ENCODE measurements at places on chromosomes 12 and 14.
A peak's percentile ranks its signal among the peaks of the same experiment; 100 is the strongest.

DNA sequence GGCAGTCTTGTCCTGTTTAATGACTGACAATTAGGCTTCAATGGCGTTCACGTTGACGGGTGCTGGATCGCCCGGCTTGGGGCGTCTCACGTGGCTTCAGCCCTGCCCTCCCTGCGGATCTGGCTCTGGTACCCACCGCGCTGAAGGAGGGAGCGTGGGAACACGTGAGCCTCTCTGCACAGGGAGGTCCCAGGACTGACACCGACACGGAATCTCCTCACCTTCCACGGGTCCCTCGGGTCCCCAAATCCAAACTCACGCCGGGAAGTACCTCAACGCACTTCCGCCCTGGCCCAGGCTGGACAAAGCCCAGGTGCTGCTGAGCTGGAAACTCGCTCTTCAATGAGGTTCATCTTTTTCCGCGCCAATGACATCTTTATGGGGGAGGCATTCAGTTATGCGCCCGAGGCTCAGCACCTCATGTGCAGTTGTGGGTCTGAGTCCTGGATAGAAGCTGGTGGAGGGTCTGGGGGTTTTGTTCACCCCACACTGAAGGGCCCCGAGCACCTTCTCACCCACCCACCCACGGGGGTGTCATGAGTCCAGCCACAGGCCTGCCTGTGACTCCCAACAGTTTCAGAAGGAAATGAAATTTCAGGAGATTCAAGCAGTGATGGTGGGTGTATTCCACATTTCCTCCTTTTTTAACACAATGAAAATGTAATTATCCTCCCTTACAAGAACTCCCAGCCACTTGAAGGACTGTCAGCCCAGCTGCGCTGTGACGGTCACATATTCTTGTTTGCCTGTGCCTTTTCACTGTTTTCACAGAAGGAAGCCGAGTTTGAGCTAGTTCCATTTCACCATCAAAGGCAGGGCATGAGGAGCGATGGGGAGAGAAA, 251.7 kb upstream of the SFSWAP start:
- no peaks in the 10 kb centered on the region for H3K36me3 ChIP-seq
- no peak overlapping the region for H3K27ac ChIP-seq
- H3K27me3 ChIP-seq: no peaks in the 10 kb centered on the region

GRCh38 chr12:18747895-18748294, 10.0 kb downstream of the CAPZA3 start:
- peak overlapping the region; percentile 68 for H3K27ac ChIP-seq
- H3K4me3 ChIP-seq: no peak overlapping the region
- H3K27me3 ChIP-seq: no peaks in the 10 kb centered on the region
- H3K4me1 ChIP-seq: peaks cover 8% of the 10 kb centered on the region
- no peaks in the 10 kb centered on the region for H3K36me3 ChIP-seq

DNA sequence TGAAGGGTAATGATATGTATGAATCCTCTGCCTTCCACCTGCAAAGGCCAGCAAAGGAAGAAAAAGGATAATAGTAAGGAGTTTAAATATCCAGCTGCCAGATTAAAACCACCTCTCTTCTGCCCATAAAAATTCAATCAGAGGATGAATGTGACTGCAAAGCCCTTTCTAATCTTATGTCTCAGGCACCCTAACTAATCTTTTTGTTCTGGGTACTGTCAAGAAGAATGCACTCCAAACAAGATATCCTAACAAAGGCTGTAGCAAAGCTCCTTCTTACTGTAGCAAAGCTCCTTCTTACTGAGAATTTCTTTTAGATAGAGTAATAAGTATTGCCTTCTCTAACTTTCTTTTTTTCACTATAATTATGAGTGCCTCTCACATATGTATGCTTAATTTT, 91.8 kb downstream of the ST8SIA1 start:
- H3K4me1 ChIP-seq: no peaks in the 10 kb centered on the region
- no peak overlapping the region for H3K27ac ChIP-seq
- no peak overlapping the region for H3K4me3 ChIP-seq

DNA sequence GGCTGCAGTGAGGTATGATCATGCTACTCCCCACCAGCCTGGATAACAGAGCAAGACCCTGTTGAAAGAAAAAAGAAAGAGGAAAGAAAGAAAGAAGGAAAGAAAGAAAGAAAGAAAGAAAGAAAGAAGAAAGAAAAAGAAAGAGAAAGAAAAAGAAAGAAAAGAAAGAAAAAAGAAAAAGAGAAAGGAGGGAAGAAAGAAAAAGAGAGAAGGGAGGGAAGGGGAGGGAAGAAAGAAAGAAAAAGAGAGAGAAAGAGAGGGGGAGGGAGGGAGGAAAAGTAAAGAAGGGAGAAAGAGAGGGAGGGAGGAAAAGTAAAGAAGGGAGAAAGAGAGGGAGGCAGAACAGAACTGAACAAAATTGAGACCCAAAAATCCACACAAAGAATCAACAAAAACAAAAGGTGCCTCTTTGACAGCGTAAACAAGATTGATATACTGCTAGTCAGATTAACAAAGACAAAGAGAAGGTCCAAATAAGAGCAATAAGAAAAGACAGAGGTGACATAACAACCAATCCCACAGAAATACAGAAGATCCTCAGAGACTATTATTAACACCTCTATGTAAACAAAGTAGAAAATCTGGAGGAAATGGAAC, 293.9 kb upstream of the AMIGO2 start:
- H3K27ac ChIP-seq: no peak overlapping the region
- no peaks in the 10 kb centered on the region for H3K36me3 ChIP-seq
- no peak for DNase-seq
- H3K4me1 ChIP-seq: no peaks in the 10 kb centered on the region
- no peak overlapping the region for H3K4me3 ChIP-seq
- no peaks in the 10 kb centered on the region for H3K27me3 ChIP-seq

GRCh38 chr12:30959110-30959710, 32.7 kb downstream of the TSPAN11 start:
- no peak for DNase-seq
- H3K27ac ChIP-seq: no peak overlapping the region
- no peak overlapping the region for H3K4me3 ChIP-seq
- no peaks in the 10 kb centered on the region for H3K4me1 ChIP-seq
- no peaks in the 10 kb centered on the region for H3K36me3 ChIP-seq

GRCh38 chr14:25488961-25489360, 439.0 kb upstream of the STXBP6 start:
- no peak for DNase-seq
- H3K27ac ChIP-seq: no peak overlapping the region
- no peak overlapping the region for H3K4me3 ChIP-seq
- no peaks in the 10 kb centered on the region for H3K4me1 ChIP-seq
- no peaks in the 10 kb centered on the region for H3K27me3 ChIP-seq

DNA sequence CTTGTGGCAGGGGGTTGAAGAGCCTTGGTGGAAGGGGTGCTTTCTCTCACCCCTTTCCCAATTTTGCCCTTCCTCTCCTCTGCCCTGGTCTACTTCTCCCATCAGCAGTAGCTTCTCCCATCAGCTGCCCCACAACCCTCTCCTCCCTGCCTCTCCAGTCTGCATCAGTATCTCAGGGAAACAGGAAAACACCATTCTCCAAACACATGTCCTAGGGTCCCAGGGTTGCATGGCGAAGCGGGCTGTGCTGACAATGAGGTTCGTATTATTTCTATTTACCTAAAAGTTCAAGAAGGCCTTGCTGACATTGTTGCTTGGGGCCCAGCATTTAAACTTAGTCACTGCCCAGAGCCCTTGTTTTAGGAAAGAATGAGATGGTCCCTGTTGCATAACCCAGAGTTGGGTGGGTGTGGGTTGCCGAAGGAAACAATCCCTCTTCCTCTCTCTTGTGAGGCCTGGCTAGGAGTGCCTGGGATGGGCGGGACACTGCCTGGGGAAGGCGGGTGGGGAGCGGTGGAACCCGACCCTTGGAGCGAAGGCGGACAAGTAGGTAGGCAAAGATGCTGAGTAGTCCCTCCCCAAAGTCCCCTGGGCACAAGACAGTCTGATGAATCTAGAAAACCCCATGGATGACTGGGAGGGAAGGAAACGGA, 1.3 kb upstream of the IGFBP6 start:
- peaks cover 5% of the 10 kb centered on the region for H3K36me3 ChIP-seq
- H3K4me3 ChIP-seq: peak overlapping the region; percentile 78
- H3K27ac ChIP-seq: no peak overlapping the region
- no peak for DNase-seq
- peaks cover 10% of the 10 kb centered on the region for H3K4me1 ChIP-seq

DNA sequence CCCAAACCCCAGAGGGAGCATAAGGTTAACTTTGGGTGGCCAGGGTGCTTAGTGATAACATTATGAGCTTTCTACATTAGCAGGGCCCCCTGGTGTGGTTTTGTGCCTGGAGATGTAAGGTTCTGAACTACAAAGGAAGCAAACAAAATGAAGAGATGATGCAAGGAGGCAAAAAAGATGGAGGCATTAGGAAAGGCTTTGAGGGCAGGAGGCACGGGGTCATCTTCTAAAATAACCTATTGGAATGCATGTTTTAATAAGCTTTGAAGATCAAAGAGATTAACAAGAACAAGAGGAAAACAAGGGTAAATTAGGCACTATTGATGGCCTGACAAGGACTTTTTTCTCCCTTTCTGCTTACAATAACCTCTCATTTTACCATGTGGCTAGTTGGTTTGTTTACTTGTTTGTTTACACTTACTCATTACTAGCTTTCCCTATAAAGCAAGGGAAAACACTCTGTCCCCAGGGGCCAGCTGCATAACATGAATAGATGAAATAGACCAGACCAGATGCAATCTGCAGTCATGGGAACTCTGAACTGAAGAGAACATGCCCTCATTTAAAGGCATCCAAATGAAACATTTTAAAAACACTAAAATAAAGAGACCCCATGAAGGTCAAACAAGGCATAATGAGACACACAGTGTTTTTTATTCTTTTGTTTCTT, 390.3 kb downstream of the DIO2 start:
- H3K4me3 ChIP-seq: no peak overlapping the region
- no peaks in the 10 kb centered on the region for H3K4me1 ChIP-seq
- H3K36me3 ChIP-seq: no peaks in the 10 kb centered on the region
- peak; percentile 21 for DNase-seq

GRCh38 chr14:23057757-23058653, 685 bp upstream of the CDH24 start:
- peaks cover 28% of the 10 kb centered on the region for H3K36me3 ChIP-seq
- peak; percentile 92 for DNase-seq
- peak overlapping the region; percentile 90 for H3K27ac ChIP-seq
- peak overlapping the region; percentile 82 for H3K4me3 ChIP-seq
- H3K27me3 ChIP-seq: no peaks in the 10 kb centered on the region

GRCh38 chr14:75141967-75142366, 15.1 kb upstream of the NEK9 start:
- no peak overlapping the region for H3K4me3 ChIP-seq
- DNase-seq: peak; percentile 37
- H3K36me3 ChIP-seq: peaks cover 30% of the 10 kb centered on the region
- no peaks in the 10 kb centered on the region for H3K27me3 ChIP-seq

DNA sequence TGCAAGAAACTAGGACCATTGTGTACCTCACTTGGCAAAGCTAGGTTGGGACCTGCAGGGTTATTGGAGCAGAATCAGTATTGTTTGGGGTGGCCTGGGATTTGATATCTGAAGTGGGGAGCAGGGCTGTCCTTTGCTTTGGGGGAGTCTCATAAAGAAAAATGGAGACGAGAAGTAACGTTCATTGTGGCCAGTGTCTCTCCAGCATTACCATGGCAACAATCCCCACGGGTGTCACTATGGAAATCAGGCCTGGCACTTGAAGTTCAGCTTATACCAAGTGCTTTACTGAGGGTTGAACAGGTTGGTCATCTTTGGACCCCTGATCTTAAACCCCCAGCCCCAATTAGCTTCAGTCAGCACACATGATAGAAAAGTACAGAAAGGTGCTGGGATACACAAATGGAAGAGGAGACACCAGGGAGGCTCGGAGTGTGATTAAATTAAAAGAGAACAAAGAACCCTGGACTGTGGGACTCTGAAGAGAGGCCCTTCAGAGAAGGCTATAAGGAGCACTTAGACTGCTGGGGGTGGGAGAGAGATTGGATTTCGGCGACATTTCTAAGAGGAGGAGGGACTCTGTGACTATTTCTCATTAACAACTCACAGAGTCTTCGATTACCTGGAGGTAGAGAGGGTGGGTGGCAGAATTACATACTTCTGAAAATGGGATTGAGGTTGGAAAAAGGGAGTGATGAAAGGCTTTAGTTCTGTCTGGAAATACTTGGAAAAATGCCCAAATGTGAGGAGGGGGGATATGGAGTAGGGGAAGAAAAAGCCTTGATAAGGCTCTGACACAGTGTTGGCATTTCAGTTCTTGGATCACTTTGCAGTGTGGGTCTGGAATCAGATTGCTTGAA, 3.7 kb downstream of the KIF5A start:
- peaks cover 2% of the 10 kb centered on the region for H3K36me3 ChIP-seq
- H3K4me1 ChIP-seq: peaks cover 4% of the 10 kb centered on the region
- no peak overlapping the region for H3K4me3 ChIP-seq

DNA sequence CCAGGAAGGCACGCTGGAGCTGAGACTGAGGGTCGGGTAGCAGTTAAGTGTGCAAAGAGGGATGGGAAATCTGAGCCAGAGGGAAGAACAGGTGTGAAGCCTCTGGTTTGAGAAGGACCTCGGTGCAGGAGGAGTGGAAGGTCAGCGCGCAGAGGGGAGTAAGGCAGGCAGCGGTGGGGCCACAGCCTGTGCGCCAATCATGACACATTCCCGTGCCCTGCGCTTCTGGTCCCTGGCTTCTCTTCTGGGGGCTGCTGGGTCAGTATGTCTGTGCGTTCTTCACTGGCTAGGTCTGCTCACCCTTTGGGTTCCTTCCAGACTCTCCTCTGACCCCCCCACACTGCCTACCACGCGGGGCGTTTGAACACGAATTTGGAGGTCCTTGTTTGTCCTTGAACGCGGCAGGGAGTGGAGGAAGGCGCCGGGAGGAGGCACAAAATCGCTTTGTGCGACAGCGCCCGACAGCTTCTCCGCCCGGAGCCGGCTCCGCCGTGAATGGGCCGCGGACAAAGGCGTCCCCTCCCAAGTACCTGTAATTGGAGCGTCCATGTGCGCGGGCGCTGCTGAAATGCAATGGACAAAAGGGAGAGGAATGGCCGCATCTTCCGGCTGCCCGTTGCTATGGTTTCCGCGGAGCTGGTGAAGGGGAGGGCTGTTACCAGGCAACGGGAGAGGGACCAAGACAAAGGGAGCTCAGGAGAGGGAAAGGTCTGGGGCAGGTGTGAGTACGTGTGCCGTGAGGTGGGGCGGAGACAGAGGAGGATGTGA, 207.2 kb upstream of the SRRM4 start:
- no peaks in the 10 kb centered on the region for H3K4me1 ChIP-seq
- H3K4me3 ChIP-seq: peak overlapping the region; percentile 27
- H3K27me3 ChIP-seq: no peaks in the 10 kb centered on the region
- peak; percentile 81 for DNase-seq
